NK-92 treated with Interleukin-12 subunit alpha and Interleukin-12 subunit beta, amount 100 ng/mL, for 24 hours (cell line): ENCODE measurements at places on chromosomes 6 and 20.

GRCh38 chr20:59723108-59723500 is 118.8 kb downstream of the PHACTR3 start:
- DNase-seq = peak; percentile 18

GRCh38 chr6:170176898-170177771 is 113.7 kb downstream of the DLL1 start:
- DNase-seq = peak; percentile 29

DNA sequence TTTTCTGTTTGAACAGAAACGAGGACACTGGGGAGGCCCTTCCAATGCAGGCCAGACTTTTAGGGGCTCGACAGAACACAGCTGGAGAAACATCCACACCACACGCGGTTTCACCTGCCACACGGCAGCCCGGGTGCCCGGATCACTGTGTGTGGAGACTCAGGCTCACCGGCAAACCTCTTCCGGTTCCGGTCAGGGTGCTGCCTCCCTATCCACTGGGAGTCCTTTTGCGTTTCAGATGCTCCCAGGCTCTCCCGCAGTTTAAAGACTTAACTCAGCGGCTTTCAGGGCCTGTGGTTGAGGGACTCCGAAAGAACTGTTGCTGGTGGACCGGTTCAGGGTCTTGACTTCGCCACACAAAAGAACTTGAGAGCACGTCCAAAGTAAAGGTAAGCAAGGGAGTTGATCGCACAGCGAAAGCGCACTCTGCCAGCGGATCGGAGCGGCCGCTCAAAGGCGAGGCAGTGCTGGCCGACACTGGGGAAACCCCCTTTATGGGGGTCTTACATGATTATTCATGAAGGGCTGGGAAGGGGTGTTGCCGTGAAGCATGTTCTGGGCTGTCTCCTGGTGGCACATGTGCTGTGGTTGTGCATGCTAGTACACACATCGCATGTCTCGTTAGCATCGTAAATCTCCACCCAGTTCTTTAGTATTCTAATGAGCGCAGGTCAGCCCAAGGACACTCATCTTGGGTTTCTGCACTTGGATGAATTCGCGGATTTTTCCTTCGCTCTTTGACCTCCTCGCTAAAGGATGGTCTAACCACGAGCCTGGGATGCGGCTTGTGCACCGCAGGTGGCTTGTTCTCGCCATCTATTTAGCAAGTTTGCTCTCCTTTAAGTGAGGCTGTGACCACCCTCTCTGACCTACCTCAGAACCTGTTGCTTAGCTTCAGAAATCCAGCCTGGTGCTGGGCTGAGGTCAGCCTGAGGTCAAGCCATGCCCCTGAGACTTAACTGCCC is 180.3 kb downstream of the CDH26 start:
- no peak for DNase-seq

DNA sequence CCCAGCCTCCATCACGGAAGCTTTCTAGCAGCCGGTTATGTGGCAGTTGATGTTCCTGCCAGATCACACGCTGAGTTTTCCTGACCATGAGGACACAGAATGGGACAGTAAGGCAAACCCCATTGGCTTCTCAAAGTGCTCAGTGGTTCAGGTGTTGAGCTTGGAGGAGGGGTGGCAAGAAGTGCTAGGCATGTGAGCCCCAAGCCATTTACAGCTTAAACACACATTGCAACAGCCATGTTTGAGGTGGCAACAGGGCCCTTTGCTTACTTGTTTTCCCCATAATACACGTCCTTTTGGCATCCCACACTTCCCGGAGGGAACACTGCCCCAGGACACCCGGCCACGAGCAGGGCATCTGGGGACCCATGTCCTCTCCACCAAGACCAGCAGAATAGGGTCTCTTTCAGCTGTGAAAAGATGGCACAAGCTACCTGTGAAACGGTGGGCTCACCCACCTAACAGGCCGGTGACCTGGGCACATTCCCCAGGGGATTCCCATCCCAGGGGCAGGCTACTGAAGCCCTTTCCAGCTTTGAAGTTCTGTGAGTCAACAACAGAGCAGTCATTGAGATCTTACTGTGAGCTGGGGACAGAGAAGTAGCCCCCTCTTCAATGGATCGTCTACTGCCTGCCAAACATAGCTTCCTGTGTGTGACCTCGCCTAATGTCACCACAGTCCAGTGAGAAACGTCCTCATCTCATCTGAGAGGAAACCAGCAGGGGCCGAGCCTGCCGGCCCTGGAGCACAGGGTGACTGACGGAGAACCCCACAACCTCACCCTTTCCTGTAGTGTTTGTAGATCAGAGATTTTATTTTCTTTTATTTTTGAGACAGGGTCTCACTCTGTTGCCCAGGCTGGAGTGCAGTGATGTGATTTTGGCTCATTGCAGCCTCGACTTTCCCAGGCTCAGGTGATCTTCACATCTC is 4.0 kb upstream of the TLDC2 start:
- no peak for DNase-seq

DNA sequence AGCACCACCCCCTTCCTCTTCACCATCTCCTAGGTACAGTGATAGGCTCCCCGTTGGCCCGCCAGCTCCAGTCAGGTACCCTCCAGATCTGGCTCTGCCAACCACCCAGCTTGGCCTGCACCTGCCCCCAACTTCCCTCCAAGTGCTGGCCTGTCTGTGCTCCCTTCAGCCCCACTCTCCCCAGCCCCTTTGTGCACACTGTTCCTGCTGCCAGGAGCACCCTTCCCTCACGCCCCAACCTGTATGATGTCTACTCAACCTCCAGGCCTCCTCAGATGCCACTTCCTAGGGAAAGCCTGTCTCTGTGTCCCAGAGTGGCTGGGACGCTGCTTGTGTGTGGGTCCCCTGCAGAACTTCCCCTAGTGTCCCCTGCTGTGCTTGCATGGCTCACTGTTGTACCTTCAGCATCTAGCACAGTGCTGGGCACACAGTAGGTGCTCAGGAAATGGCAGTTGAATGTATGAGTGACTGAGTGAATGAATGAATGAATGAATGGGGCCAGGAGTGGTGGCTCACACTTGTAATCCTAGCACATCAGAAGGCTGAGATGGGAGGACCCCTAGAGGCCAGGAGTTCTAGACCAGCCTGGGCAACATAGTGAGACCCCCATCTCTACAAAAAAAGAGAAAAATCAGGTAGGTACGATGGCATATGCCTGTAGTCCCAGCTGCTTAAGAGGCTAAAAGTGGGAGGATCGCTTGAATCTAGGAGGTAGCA is 3.0 kb downstream of the ZBP1 start:
- no peak for DNase-seq

- DNase-seq = no peak
These were observed 128.0 kb downstream of the PHACTR1 start for GRCh38 chr6:12844284-12845223.

DNA sequence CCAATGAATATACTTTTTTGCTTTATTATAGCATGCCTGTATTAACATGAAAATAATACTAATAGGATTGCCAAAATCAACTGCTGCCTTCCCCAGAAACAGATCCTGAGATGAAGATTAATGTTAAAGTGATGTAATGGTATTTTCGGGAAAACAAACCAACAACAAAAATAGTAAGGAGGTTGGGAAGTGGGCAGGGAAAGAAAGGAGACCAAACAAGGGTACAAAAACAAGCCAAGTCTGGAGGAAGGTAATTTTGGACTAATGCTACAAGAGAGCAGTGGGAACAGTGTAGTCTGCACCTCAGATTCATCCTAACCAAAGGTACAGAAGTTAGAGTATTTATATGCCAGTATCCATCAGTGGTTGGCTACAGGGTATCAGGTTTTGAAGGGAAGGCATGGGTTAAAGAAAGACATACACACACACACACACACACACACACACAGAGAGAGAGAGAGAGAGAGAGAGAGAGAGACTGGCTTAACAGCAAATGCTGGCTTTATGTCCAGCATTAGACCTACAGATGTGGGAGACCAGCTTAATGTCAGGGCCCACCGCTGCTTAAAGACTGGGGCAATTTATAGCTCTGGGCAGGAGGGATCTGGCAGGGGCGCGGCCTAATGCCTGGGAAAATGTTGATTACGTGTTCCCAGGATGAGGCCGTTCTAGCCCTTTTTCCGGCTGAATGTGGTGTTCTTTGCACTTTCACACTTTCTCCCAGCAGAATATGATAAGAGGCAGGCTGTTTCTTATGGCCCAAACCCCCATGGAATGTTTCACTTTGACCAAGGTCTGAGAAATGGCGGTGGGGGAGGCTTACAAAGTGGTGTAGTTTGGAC is 3.8 kb upstream of the SLC17A1 start:
- DNase-seq = no peak

GRCh38 chr6:14002176-14002947 is 77.6 kb downstream of the RNF182 start:
- DNase-seq = no peak

GRCh38 chr20:46073443-46073842 is 16.3 kb downstream of the NCOA5 start:
- no peak for DNase-seq

GRCh38 chr6:53290537-53291510 is 57.9 kb downstream of the ELOVL5 start:
- no peak for DNase-seq
